ENCODE measurements at places on chromosomes 7 and 10.

GRCh38 chr10:133399123-133399601 lies 5.2 kb downstream of the MTG1 start:
- DNase-seq, result no peak

DNA sequence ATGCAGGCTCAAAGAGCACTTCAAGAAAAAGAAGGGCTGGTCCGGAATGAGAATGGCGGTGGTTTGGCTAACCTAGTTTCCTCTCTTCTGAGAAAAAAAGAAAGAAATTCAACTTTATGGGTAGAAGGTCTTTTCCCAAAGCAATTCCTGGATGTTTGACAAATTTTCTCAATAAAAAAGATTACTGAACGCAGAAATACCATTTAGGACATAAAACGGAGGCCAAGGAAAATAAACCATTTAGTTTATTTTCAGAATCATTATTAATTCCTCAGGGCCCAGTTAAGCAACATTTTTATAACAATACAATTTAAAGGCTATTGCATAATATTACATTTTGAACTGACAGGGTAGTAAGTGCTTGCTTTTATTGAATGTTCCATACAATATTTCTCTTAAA lies 284.6 kb upstream of the ANKRD30A start:
- no peak for DNase-seq

DNA sequence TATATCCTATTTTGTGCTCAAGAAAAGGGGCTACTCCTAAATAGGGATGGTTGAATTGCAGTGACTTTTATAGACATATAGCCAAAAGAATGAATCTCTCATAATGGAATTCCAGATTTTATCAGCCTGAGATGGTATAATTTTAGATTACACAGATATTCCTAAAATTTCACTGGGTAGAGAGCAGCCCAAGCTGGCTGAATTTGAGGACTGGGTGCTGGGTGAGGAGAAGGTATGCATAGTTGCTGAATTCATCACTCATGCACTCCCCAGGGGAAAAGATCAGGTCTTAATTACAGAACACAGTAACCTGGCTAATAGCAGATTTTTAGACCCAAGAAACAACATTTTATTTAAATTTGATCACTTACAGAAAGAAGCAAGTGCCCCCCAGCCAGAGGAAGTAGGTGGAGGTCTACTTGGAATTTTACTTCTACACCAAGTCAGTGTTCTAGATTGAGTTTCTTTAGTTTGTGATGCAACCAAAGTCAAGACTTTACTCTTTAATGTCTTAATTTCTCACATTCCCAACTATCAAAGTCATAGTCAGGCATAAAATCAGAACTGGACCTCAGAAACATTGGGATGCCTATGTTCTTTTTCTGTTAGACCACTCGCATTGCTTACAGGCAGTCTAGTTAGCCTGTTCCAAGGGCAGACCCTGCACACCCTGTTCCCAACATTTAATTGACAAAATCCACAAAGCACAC lies 337.4 kb upstream of the PODXL start:
- no peak for DNase-seq

DNA sequence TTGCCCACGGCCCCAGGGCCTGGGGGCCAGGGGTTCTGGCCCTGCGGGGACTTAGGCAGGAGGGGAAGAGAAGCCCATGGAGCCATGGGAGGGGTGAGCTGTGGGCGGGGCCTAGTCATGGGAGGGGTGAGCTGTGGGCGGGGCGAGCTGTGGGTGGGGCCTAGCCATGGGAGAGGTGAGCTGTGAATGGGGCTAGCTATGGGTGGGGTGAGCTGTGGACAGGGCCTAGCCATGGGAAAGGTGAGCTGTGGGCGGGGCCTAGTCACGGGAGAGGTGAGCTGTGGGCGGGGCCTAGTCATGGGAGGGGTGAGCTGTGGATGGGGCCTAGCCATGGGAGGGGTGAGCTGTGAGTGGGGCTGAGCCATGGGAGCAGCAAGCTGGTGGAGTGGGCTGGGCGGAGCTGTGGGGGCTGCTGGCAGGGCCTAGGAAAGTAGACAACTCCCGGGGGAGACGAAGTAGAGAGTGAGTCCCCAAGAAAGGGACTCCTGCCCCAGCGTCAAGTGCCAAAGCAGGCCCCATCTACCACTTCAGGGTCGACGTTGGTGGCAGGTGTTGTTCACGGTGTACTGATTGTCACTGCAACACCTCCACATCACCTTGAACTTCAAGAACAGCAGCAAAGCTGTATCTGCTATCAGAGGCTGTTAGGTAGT lies 19.2 kb upstream of the TTYH3 start:
- DNase-seq, result no peak

- no peak for DNase-seq
These were observed 10.3 kb upstream of the DNAAF5 start for GRCh38 chr7:716222-716621.
